NCI-H226 (cell line): ENCODE measurements at places on chromosomes 3 and 15.

GRCh38 chr3:60263191-60263590, 988.1 kb downstream of the FHIT start:
- DNase-seq = no peak

GRCh38 chr3:67704322-67704721, 49.9 kb upstream of the SUCLG2 start:
- DNase-seq = no peak

GRCh38 chr3:71502066-71502625, 81.4 kb downstream of the FOXP1 start:
- DNase-seq = no peak

GRCh38 chr3:126256251-126256650, 75.9 kb upstream of the ALDH1L1 start:
- no peak for DNase-seq

GRCh38 chr3:114231616-114232015, 5.8 kb downstream of the ZNF80 start:
- no peak for DNase-seq

- no peak for DNase-seq
Observed at GRCh38 chr3:117531078-117531767, 821.6 kb downstream of the TUSC7 start.

- no peak for DNase-seq
Observed at GRCh38 chr3:189170559-189170958, 1.2 kb upstream of the TPRG1 start.

DNA sequence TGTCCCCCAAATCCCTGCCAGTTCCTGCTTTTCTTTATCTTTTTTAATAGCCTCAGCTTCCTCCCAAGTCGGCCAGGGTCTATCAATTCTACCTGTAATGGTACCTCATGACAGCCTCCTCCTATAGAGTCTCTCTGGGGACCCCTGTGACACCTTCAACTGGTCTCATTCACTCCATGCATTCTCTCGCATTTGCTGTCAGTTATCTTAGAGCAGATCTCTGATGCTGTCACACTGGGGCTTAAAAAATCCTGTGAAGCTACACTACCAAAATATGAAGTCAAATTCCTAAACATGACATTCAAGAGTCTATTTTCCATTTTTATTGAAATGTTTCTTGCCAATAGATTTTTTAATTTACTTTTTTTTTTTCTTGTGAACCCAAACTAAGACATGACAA, 5.5 kb downstream of the VPS39 start:
- no peak for DNase-seq

DNA sequence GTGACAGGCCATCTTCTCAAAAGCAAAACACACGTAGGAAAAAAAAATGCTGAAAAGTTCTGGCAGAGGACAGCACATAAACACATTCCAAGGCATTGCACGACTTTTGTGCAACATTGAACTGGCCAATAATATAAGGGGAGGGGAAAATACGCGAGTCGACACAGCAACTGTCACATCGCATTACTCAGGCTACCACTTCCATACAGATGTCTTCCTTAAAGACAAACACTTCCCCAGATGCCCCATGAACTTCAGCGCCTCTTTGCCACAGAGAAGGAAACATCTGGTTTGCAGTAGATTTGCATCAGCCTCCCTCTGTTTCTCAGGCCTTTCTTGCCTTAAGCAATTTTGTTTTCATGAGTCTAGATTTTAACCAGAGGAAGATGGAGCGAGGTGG, 144.4 kb upstream of the IGF1R start:
- DNase-seq = no peak

GRCh38 chr15:52879145-52879544, 89.0 kb upstream of the ONECUT1 start:
- DNase-seq = no peak

GRCh38 chr15:31500766-31501449, 174.3 kb downstream of the KLF13 start:
- DNase-seq = no peak

DNA sequence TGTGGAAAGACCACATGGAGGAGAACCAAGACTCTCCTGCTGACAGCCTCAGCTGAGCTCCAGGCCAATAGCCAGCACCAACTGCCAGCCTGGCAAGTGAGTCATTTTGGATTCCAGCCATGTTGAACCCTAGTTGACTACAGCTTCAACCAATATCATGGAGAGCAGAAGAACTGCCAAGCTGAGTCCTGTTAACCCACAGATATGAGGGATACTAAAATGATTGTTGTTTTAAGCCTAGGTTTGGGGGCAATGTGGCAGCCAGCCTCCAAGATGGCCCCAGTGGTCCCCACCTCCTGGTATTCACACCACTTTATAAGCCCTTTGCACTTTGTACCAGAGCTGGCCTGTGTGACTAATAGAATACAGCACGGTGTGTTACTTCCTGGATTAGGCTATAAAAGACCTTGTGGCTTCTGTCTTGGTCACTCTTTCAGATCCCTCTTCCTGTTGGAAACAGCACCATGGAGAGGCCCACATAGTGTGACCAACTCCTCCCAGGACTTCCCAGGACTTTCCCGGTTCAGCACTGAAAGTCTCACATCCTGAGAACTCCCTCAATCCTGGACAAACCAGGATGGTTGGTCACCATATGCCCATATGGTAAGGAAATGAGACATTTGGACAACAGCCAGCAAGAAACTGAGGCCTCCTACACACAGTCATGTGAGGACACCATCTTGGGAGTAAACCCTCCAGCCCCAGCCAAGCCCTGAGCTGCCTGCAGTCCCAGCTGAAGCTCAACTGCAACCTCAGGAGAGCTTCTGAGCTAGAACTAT, 32.4 kb upstream of the CDV3 start:
- peak; percentile 41 for DNase-seq

DNA sequence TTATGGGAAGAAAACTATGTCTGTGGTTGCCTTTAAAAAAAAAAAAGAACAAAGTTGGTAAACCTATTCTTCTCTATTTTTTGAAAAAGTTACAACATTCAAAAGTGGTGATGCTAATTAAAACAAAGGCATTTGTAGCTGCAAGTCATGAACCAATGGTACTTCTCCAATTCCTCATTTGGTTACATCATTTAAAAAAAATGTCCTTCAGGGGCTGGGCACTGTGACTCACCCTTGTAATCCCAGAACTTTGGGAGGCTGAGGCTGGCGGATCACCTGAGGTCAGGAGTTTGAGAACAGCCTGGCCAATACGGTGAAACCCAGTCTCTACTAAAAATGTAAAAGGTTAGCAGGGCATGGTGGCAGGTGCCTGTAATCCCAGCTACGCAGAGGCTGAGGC, 574.6 kb downstream of the VGLL3 start:
- DNase-seq = no peak

DNA sequence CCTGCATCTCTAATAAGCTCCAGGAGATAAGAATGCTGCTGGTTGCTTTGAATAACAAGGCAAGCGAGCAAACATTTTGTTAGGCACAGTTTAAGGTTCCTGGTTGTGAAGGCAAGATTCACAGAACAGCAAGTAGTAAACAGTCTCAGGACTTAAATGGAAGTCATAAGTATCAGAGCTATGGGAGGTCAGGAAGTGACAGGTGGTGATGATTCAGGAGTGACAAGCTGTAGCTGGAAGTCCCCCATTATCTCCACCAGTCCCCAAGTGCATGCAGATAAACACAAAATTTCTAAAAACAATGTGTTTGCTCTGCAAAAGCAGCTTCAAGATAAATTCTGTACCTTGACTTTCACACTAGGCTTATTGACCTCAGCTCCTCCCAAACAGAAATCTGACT, 3.3 kb downstream of the FETUB start:
- DNase-seq = no peak

- DNase-seq = peak; percentile 84
Observed at GRCh38 chr3:191238321-191238817, 39.3 kb downstream of the OSTN start.

DNA sequence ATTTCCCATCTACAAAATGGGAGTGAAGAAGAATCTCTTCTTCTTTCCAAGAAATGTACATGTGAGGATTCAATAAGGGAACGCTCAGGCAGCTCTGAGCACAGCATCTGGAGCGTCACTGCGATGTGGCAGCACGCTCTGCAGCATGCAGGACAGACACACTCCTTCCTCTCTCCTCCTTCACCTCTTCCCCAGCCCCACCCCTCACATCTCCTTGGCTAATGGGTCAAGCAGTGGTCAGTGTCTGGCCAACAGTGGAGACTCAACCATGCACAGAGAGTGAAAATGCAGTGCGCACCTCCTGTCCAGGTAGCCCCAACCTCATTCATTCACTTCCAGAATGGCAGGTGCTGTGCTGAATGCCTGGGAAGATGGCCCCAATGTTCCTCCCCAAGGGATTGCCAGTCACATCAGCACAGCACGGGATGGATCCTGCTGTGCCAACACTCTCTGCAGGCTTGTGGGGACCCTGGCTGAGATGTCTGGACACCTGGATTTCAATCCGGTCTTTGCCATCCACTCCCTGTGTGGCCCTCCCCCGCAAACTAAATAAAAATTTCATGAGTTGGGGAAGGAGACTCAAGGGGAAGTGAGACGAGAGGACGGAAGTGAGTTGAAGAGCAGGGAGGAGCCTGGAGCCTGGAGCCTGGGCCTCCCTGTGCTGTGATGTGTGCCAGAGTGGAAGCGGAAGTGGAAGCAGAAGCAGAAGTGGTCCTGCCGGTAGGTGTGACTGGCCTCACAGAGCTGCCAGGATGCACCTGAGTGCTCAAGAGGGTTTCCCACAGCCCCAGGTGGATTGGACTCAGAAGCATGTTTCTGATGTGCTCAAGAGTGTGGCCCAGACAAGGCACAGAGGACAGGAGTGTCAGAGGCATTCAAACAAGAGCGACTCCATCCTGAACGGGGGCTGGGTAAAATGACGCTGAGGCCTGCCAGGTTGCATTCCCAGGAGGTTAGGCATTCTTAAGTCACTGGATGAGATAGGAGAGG, 163.9 kb downstream of the SMAD6 start:
- no peak for DNase-seq

DNA sequence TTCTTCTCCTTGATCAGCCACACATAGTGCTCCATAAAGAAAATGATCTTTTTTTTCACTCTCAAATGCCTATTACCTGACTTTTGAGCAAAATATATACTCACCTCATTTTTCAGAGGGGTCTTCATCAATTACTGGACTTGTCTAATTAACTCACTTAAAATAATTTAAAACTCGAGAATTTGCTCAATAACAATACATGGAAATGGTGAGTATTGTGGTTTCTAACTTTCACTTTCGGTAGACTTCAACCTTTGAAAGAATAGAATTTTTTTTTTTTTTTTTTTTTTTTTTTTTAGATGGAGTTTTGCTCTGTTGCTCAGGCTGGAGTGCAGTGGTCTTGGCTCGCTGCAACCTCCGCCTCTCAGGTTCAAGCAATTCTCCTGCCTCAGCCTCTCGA, 17.7 kb upstream of the EPHB1 start:
- DNase-seq = no peak

GRCh38 chr3:46456118-46456517, 8.6 kb downstream of the LTF start:
- DNase-seq = no peak

DNA sequence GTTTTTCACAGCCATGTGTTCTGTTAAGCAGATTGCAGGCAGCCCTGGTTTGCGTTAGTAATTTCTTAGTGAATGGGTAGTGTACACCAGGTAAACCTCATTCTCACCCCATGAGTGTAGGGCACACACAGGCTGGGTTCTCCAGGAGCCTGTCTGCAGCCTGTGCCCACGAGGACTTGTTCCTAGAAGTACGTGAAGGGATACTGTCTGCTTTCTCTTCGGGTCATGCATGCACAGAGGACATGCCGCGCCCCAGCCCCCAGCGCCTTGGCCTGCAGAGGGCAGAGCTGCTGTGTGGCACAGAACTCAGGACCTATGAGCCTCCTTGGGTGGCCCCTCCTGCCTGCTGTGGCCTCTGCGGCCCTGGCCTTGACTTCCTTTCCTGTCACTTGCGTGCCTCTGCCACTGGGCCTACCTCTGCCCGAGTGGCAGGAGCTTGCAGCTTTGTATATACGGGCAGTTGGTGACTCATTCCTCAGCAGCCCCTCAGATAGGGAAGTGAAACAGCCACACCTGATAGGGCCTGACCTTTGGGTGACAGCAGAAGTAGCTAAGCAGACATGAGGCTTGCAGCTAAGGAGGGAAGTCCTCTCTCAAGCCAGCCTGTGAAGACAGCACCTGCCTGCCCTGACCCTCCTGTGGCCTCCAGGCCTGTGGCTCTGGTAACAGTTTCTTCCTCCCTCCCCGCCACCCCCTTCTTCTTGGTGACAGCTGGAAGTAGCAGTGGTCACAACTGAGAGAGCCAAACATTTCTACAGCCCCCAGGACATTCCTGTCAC, 19.5 kb downstream of the PPCDC start:
- DNase-seq = no peak

DNA sequence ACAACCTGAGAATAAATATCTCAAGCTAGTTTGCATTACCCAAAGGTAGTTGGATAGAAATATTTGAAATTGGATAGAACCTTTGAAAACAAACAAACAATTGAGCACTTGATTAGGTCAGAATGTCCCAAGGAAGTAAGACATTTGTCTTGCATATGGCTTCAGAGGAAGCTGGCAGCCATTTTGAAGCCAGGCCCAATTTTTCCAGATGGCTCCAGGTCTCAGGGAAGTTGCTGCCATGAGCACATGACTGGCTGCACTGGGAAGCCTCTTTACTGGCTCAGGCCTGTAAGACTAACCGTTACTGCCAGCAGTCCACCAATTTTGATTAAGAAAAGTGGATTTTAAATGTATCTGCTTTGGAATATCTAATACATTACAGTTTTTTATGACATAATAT, 448.9 kb upstream of the DPH6 start:
- no peak for DNase-seq
